ENCODE measurements at places on chromosomes 7 and 10.

DNA sequence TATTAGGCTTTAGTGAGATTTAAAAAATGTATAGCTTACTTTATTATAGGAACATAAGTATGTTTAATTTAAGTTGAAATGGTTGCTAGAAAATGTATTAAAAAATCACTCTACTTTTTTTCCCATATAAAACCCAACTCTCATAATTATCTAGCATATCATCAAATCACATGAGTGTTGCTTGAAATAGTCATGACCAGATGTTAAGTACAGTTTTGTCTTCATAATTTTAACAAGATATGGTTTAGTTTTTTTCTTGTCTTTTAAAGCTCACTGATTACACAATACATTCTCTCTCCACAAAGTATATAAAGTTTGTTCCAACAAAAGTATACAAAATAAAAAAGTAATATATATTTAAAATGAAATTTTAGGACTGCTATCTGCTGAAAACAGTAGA is 82.8 kb downstream of the HGF start:
- no peak for DNase-seq

- no peak for DNase-seq
These were observed 382 bp upstream of the MBLAC1 start for GRCh38 chr7:100126239-100126930.

DNA sequence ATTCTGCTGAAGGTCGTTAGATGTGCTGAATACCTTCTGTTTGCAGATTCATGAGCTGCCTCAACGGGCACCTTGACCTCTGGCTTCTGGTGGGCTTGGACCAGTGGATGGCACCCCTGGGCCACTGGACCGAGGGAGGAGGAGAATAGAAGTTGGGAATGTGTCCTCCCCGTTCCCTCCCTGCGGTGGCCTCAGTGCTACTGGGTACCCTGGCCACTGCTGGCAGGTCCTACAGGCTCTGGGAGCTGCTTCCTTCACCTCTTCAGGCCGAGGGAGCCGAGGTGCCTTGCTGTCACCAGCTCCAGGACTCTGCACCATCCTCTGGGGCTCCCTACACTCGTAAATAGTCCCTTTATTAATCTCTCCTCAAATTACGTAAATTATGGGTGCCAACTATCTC is 32.2 kb upstream of the GALNTL5 start:
- DNase-seq, result no peak

DNA sequence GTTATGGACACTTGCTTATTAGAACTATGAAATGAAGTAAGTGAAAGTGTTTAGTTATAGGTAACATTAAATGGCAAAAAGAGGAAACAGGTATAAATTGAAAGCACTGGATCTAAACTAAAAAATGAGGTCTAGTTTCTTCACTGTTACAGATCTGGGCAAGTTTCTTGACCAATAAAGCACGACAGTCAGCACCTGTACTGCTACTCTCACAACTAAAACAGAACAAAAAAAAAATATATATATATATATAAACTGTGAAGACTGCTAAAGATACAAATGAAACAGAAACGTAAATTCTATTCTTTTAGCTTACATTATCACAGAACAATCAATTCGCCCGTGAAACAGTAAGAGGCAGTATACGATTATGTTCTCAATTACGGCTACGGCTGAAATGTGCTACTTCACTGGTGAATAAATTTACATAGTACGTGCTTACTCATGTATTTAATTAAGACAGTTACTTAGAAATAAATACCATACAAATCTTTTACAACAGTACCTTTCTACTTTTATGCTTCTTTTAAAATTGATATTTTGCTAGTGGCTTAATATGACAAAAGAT is 4.2 kb downstream of the AHR start:
- DNase-seq, result no peak

DNA sequence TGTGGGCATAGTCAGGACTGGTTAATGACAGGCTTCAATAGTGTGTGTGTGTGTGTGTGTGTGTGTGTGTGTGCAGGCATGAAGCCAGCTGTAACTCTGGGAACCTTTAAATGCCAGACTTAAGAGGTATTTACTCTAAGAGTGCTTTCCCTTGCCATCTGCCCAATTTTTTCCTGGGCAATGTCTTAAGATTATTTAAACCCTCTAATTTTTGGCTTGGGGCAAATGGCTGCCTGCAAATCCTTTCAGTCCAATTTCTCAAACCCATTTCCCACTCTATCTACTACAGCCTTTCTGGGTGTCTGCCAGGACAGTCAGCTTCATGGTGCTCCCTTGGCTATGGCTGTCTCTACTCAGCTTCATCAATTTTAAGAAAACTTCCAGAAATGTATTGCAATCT is 62.6 kb upstream of the C1GALT1 start:
- DNase-seq, result no peak

GRCh38 chr7:143256325-143256724 is 6.9 kb upstream of the GSTK1 start:
- DNase-seq, result no peak
